Activated T-cell treated with anti-CD3 and anti-CD28 coated beads, Interleukin-2, amount 50 U/mL, for 24 hours (primary cell): ENCODE measurements at places on chromosomes 3 and 15.

DNA sequence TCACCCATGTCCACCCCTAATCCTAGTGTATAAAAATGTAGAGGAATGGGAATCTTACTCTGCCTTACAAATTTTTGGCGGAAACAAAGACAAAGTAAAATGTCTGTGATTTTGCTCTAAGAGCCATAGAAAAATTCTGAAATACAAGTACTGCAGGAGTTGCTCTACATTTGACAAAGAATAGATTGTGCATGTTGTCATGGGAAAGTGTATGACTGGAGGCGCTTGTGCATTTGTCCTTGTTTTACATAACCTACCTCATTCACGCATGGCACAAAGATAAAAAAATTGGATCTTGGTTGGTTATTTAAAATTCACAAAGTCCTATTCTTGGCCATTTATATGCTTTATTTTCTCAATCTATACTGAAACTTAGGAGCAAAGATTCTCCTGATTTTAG is 2.0 kb upstream of the TUSC7 start:
- DNase-seq: no peak

DNA sequence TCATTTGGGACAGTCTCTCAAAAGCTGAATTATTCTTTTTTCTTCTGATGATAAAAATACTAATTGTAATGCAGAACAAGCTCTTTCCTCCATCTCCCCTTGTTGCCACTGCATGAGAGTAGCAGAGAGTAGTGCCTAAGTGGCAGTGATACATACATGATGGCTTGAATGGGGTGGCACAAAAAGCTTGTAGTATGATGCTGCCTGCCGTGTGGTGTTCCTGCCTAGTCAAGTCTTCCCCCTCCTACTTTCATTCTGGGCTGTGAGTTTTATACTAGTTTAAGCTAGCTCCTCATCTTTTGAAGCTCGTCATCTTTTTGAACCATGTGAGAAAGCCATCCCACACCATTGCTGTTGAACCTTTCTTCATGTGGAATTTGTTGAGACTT is 230.5 kb downstream of the NFKBIZ start:
- DNase-seq: no peak

DNA sequence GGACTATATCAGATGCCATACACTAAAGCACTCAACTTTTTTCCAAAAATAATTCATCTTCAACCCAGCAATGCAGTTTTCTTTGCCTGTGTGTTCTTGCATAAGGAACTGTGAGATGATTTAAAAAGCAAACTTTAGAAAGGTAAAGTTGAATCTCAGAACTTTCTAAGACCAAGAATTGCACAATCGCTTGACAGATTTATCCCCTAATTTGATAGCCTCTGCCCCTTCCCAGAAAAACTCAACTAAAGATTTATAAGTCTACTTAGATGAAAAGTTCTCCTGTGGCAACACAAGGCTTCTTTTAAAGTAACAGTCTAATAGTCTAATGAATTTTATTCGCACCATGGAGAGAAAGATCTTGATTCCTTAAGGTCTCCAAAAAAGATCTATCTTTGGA is 259.3 kb downstream of the MAGI1 start:
- DNase-seq: no peak

GRCh38 chr3:173221010-173221409 is 80.0 kb upstream of the SPATA16 start:
- no peak for DNase-seq

DNA sequence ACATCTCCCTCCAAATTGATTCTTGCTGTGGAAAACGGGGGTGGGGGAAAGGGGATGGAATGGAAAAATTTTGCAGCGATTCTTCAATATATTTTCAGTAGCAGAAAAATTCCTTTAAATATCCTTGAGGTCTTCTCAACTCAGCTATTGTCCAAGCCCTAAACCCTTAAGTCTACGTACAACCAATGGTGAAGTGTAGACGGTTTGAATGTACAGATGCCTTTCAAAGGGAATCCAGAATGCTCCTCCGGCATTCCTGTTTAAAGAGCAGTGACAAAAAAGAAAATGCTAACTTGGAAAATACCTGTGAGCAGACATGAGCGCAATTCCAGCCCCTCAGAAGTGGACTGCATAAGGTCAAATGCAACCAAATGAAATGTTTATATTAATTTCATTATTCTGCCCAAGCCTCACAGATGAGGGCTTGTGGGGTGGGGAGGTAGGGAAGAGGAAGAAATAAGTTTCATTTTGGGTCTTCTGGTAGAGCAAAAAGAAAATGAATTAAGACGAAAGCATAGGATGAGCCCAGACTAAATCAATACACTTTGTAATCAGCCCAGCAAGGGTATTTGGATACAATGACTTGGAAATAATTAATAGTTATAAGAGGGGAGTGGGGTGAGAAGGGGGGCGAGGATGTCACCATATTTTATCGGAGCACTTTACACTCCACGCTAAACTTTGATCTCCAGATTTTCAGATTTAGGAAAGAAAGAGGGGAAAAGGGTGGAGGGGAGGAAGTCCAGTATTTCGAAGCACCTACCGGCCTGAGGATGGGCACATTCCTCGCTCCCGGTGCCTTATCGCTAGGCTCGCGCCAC is 2.7 kb downstream of the FOXP1 start:
- DNase-seq: no peak

DNA sequence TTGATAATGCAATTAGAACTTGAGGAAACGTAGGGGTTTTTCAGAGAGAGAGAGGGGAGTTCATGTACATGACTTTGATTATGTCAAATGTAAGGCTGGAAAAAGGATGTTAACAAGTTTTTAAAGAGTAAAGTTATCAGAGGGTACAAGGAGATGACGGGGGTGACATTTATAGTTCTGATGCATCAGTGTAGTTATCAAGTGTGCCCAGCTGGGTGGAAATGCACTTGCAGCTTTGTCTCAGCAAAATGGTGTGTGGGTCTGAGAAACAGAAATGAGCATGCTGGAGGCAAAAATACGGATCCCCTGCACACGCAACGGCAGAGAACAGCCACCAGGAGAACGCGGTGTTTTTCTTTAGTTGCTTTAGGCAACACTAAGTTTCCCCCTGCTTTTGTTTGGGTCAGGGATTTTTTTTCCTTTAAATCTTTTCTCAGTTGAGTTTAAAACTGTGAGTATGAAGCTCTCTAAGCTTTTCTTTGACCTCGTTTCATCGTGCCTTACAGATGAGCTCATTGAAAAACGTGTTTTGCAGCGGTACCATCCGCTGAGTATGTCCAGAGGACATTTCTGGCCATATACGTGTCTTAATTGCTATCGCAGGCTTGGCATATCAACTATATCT is 205.4 kb downstream of the PDZRN3 start:
- DNase-seq: no peak

DNA sequence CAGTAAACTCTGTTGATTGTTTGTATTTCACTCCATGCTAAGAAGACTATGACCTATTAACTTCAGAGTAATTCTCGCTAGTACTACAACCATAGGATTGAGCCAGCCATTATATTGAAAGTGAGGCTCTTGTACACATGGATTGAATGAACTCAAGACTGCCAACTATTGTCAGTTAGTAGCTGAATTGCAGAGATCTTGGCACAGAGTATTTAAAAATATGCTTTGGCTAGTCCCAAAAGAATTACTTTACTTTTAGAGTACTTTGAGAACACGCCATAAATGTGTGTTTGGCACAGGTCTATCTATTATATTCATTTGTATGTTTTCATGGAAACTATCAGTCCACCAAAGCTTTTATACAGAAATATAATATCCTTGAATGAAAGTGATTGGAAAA is 226.7 kb upstream of the DCBLD2 start:
- DNase-seq: no peak

DNA sequence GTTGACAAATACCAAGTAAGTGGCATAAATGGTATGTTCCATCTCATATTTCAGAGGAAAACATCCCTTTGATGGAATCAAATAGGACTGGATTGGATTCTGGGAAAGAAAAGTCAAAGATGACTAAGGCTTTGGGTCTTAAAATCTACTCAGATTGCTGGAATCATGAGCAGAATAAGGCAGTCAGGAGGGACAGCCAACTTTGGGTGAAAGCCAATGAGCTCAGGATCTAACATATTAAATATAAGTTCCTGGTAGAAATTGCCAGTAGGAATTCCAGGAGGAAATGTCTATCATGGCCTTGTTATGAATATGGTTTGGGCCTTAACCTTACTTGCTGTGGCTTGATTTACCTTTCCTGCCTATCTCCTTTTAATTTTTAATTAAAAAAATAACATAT is 55.3 kb downstream of the ISL2 start:
- DNase-seq: no peak

DNA sequence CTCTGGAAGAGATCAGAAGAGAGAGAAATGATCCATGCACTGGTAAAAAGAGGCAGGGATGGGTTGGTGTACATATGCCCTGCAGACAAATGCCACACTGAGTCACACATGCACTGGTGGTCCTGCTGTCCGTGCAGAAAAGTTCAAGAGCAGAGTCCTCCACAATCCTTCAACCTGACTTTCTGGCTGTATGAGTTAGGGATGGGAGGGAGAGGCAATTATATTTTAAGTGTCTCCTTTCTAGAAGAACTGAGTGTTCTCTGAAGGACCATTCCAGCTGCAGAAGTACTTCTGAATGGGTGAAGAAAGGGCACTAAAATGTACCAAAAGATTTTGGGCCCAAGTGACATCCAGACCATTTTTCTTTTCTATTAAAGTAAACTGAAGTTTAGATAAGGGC is 26.4 kb downstream of the TMEM39A start:
- no peak for DNase-seq

- DNase-seq: no peak
These were observed 17.3 kb downstream of the IGSF10 start for GRCh38 chr3:151443583-151443982.

DNA sequence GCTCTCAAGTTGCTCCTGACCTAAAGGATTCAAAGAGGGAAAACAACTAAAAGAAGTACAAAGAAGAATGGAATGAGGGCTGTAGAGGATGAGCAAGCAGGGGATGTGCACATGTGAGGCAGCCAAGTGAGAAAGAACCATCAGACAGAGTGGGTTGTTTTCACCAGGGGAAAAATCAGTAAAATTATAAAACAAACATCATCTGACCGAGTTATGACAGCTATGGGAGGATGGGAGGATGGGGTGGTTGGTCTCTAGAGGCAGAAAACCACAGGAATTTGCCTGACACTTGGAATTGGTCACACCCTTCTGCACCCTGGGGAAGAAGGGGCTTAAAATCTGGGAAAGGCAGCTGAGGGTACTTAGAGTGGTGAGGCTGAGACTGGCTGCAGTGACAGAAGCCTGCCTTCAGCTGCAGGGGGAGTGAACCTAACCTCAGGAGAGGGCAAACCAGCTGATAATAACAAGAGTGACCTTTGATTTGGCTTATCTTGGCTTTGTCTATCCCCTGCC is 10.1 kb downstream of the ARHGAP31 start:
- DNase-seq: no peak

GRCh38 chr3:140186421-140186920 is 251.5 kb downstream of the CLSTN2 start:
- DNase-seq: no peak

DNA sequence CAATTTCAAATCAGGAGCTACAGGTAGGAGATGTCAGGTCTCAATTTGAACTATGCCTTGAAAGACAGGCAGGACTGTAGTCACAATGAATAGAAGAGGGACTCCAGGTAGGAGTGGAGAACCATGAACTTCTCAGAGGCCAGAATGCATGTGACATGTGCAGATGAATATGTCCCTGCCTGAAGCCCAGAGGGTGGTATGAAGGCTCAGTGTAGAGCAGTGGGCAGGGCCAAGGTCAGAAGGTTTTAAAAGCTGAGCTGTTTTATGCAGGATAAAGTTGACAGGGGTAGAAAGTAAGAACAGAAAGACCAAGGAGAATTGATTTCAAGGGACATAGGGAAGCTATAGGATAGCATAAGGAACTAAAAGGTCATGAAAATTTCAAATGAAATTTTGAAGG is 30.8 kb downstream of the CLK3 start:
- DNase-seq: no peak

DNA sequence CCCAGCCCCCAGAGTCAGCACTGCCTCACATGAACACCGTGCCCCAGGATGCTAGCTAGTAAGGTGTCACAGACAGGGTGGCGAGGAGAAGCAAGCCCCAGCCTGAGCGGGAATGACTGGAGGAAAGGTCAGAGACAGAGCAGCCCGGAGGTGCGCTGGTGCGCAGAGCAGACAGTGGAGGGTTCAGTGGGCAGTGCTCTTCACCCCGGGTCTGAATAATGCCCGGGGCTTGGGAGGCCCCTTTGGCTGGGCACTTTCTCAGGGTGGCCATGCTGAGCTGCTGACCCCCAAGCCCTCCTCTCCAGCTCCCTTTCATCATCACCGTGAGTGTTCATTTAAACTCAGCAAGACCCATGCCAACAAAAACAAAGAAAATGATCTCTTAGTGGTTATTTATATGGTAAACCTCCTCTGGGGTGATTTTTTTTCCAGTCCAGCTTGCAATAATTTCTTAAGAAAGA is 110.8 kb downstream of the VGLL4 start:
- no peak for DNase-seq

GRCh38 chr3:53380306-53380705 is 33.0 kb upstream of the DCP1A start:
- DNase-seq: no peak

GRCh38 chr15:44775953-44776352 is 39.6 kb downstream of the TRIM69 start:
- DNase-seq: no peak

- no peak for DNase-seq
These were observed 127.3 kb upstream of the MRPL3 start for GRCh38 chr3:131630097-131630496.
